ENCODE measurements at places on chromosomes 7 and 10. TPM values are rescaled to one million over a fixed set of nuclear protein-coding genes. Genes with fewer than 3 reads are reported as not detected.

DNA sequence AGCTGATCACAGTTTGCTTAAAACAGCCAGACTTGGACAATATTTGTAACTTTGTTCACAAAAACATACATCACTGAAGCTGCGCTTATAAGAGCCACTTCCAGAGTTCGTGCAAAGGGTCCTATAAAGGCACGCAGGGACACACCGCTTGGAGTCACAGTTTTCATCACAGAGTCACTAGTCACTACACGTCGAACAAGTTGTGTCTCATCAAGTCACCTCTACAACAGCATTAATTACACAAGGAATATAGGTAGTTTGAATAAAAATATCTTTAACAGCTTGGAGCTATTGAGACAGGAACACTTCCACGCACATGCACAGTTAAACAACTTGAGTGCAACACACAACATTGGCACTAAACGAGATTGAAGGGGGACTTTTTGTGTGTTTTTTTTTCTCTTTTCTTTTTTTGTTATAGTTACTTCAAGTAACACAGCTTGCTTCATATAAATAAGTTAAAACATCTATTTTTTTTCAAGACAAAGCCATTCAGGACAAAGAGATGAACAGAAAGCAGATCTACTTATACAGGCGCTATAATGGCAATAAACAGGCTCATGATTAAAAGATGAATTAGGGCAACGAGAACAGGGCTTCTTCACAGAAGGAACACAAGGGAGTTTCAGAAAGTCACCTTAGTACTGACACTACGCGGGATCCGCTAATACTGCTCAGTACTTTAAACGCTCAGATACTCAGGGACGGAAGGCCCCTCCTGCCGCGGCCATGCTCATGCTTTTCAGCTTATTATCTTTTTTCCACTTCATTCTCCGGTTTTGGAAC, 2.2 kb downstream of the HOXA5 start:
- DNase-seq = peak; percentile 28

DNA sequence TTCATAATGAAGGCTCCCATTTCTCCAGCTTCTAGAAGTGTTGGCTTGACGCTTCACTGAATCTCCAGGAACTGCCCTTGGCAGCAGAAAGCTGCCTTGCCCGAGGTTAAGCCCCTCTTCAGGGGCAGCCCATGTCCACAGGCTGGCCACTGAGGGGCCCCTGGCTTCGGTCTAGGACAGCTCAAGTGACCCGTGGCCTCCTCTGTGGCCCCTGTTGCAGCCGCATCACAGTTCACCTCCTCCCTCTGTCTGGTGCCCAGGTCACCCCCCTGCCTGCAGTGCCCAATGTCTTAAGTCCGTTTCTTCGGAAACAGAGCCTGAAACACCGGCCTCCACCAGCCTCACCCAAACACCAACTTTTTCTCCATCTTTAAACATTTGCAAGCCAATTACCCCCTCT, 279.2 kb upstream of the MKI67 start:
- no peak for DNase-seq

- DNase-seq = peak; percentile 51
These were observed 21.6 kb upstream of the AP5Z1 start for GRCh38 chr7:4753598-4754432.

GRCh38 chr7:5470816-5471215, 47.2 kb upstream of the TNRC18 start:
- DNase-seq = no peak

- no peak for DNase-seq
These were observed 66.6 kb upstream of the ANTXRL start for GRCh38 chr10:46220187-46220586.

DNA sequence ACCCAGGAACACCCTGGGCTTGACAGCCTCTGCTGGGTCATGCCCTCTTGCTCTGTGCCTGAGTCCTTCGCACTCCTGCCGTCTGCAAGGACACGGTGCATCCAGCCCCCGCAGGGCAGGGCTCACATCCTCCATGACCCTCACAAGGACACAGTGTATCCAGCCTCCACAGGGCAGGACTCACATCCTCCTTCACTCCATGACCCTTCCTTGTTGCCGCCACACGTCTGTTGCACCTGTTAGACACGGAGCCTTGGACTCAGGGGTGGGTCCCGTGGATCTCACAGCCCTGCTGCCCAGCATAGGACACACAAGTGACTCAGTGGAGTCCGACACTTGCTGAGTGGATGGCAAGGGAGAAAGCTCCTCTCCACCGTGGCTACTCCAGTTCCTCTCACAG, 500.8 kb downstream of the DNAJB6 start:
- DNase-seq = no peak

DNA sequence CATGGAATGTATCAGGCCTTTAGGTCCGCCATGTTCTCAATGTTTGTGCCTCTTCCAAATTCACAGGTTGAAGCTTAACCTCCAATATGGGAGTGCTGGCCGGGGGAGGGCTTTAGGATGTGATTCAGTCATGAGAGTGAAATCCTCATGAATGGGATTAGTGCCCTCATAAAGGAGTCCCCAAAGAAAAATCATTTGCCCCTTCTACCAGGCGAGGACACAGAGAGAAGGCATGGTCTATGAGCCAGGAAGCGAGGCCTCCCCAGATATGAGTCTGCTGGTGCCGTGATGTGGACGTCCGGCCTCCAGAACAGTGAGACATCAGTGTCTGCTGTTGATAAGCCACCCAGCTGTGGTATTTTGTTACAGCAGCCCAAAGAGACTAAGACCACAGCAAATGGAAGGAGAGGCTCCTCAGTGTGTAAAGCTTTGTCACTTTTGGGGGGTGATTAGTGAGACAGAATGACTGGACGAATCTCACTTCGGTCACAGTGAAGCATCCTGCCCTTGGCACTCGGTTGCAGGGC, 231.3 kb upstream of the KLF6 start:
- DNase-seq = no peak

DNA sequence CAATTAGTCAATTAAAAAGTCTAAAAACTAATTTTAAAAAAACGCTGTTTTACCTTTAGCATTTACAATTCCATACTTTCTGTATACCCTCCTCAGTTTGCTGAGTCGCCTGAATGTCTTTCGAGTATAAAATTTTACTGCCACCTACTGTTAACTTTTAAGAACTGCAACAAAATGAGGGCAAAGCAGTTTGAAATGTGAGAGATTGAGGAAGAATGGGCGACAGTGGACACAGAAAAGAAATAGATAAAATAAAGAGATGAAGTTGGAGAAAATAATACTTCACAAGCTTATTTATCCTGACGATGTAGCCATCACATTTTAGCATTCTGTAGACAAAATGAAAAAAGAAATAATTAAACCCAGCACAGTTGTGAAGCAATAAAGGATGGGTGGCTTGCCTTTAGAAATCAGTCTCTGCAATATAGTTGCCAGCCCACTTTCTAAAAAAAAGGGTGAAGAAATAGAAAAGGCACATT, 110.8 kb upstream of the PTN start:
- DNase-seq = no peak

GRCh38 chr10:93208717-93209464, 135.2 kb downstream of the CYP26A1 start:
- DNase-seq = peak; percentile 37

- DNase-seq = no peak
These were observed 6.4 kb downstream of the NEBL start for GRCh38 chr10:20890491-20891337.

DNA sequence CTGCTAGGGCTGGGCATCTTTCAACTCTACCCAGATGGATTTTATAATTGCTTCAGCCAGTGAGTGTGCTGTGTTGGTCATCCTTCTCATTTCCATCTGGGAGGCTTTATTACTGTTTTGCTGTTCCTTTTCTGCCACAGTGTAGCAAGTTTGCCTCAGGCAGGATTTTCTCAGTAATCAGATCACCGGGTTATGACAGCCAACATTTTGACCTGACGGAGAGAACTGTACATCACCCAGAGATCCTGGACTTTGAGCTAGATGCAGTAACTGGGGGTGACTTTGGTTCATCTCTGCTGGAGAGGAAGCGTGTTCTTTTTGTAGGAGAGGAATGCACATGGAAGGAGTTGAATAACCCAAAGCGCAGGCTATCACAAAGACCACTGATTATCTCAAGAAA, 111.8 kb upstream of the AGR3 start:
- no peak for DNase-seq

DNA sequence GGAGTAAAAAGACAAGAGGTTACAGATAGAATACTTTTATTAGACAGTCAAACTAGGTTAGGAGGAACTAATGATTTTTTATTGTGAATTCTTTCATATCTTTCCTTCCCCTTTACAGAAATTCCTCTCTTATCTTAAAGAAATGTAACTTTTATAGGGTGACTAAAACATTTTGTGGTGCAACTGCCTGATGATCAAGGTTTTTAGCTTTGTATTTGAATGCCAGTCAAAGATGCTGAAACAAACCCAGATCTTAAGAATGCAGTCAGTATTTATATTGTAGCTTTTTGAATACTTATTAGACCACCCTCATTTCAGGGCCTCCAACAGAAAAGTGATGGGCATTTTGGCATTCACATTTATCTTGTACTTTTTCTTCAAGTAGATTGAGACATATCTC, 27.4 kb downstream of the TAX1BP1 start:
- no peak for DNase-seq

DNA sequence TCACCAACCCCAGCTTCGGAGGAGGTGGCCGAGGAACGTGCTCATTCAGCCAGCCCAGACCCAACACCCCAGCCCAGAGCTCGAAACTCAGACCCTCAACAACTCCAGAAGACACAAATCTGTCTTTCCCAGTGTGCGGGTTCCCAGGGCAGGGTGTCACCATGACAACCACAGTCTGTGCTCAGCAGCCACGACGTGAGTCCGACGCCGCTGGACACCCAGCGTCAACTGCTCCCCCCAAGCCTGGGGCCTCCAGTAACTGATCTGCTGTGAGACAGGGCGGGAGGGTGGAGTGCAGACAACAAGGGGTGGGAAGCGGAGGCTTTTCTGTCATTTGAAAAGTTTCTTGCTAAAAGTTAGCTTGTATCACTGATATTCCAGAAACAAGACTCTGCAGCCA, 167.2 kb downstream of the MAD1L1 start:
- no peak for DNase-seq

DNA sequence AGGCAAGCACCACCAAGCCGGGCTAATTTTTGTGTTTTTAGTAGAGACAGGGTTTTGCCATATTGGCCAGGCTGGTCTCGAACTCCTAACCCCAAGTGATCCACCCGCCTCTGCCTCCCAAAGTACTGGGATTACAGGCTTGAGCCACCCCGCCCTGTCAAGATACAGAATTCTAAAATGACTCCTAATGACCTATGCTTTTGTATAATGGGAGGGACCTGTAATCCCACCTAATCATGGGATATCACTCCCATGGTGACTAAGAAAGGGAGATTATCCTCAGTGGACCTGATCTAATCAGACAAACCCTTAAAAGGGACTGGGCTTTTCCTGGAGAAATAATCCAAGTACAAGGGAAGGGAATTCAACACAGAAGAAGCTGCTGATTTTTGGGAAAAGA, 28.8 kb downstream of the SAMD8 start:
- DNase-seq = no peak

- no peak for DNase-seq
These were observed 4.2 kb downstream of the MKX start for GRCh38 chr10:27741173-27742091.

- DNase-seq = no peak
These were observed 262.8 kb downstream of the DYNC1I1 start for GRCh38 chr7:96034940-96035727.

- DNase-seq = no peak
These were observed 2.9 kb downstream of the SFXN4 start for GRCh38 chr10:119162452-119163092.

- DNase-seq = no peak
These were observed 91.0 kb upstream of the PDCD4 start for GRCh38 chr10:110780704-110781103.

- no peak for DNase-seq
These were observed 2.6 kb upstream of the HOXA9 start for GRCh38 chr7:27167916-27168264.

DNA sequence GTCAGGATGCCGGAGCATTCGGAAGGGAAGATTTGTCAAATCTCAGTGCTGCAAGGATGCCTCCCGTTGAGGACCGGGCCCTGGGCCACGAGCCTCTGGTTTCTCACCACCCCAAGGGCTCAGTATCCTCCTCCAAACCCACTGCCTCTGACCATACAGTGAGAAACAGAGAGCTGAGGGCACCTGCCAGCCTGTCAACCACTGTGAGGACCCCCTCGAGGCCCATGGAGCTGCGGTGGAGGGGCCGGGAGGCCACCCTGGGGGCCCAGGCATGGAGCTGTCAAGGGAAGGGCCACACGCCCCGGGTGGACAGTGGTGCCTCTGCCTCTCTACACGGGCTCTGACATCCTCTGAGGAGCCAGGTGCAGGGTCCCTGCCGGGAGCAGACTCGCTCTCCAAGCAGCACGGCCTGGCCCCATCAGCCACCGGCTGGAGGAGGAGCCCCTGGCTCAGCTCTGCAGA, 248.0 kb upstream of the TCERG1L start:
- DNase-seq = no peak

DNA sequence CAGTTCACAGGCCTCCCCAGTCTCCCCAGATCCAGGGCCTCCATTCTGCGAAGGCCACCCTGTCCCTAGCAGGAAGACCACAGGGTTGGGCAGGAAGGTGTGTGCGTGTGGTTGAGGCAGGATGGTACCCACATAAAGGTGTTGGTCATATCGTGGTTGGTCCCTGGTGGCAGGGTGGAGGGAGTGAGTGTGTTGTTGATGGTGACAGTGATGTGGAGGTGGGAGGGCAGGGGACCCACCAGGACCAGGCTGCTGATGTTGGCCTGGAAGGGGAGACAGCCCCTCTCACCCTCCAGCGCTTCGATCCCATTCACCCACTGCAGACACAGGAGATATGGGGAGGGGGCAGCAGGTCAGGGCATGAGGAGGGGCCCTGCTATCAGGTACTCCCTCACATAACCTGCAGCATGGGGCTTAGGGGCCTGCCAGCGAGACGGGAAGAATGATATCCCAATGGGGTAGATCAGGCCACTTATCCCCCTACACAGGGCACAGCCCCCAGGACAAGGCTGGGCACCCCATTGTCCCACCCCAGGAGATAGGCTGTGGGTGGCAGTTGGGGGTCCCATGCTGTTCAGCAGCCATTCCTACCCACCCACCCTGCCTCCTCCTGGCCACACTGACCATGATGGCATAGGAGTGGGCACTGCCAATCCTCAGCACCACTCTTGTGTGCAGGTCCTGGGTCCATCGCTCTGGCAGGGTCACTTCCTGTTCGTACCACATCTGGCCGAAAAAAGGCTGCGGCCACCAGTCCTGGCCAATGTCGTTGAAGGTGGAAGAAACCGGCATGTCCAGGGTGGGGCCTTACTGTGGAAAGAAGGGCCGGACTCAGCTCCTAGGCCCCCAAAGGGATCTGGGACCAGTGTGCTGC, 69.0 kb upstream of the ZNF479 start:
- peak; percentile 66 for DNase-seq

- DNase-seq = no peak
These were observed 4.2 kb downstream of the RNF133 start for GRCh38 chr7:122694697-122695096.

- DNase-seq = no peak
These were observed 16.7 kb downstream of the P4HA1 start for GRCh38 chr10:73079779-73080541.

DNA sequence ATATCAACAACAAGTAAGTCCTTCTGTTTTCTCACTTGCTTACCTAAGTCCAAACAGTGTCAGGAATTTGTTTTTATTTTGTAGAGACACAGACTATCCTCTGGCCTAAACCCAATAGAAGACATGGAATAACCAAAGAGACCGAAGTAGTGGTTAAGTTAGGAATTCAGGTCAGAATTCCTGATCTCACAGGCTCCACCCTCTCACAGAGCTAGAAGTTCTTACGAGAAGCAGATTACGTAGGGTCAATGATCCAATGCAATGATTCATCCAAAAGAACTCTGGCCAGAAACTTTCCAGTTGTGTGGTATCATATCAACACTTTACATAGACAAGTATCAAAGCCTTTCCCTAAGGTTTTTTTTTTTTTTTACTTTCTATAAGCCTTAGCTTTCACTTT, 73.8 kb downstream of the IQUB start:
- no peak for DNase-seq

The PNLIPRP3 gene
- 30.7 TPM for total RNA-seq

The AQP1 gene
- total RNA-seq = 50.7 TPM

The SMKR1 gene
- total RNA-seq = not detected

Data from lower leg skin (tissue), 4 donors.